ENCODE measurements at places on chromosomes 4 and X.

DNA sequence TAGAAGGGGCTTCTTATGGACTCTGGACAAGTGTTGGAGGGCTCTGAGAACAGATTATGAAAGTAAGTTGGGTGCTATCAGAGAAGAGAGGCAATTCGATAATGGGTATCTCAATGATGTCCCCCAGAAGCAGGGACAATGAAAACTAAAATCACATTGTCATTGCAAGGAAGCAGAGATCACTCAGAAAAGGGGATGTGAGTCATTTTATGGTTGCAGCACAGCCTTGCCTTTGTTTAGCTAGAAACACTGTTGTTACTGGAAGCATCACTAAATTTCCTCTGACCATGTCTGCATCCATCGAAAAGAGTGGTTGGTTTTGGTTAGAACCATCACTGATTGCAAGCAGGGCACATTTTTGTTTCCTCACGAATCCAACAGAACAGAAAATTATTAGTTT, 246.8 kb upstream of the NWD2 start:
- DNase-seq = no peak
- no peak overlapping the region for H3K27ac ChIP-seq
- no peak overlapping the region for H3K4me3 ChIP-seq
- H3K36me3 ChIP-seq = no peaks in the 10 kb centered on the region
- H3K27me3 ChIP-seq = no peaks in the 10 kb centered on the region

DNA sequence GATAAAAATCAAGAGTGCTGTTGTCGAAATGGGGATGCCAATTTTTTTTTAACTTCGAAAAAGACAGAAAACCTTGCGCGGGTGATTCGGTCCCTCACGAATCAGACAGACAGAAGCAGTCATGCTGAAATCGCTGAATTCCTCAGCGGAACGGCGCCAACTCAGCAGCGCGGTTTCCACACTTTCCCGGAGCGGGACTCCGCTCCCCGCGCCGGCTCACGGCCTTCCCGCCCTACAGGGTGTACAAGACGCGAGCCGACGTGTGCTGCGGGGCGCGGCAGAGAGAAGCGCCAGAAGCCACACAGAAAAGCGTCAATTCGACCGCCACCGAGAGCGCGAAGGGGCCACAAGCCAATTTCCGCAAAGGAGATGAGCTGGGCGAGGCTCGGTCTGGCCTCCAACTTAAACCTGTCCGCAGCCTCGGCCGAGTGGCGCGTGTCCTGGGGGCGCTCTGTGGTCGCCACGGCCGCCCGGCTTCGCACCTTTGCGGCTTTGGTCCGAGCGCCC, 1.3 kb downstream of the NEXMIF start:
- H3K27me3 ChIP-seq = peaks cover 12% of the 10 kb centered on the region
- H3K4me3 ChIP-seq = peak overlapping the region; percentile 95
- peaks cover 2% of the 10 kb centered on the region for H3K4me1 ChIP-seq
- H3K36me3 ChIP-seq = no peaks in the 10 kb centered on the region
- peak overlapping the region; percentile 80 for H3K27ac ChIP-seq
- peak; percentile 40 for DNase-seq

GRCh38 chr4:108377021-108377420, 208.3 kb upstream of the LEF1 start:
- DNase-seq = no peak
- no peak overlapping the region for H3K4me3 ChIP-seq
- peaks cover 16% of the 10 kb centered on the region for H3K4me1 ChIP-seq
- peaks cover 14% of the 10 kb centered on the region for H3K27me3 ChIP-seq

DNA sequence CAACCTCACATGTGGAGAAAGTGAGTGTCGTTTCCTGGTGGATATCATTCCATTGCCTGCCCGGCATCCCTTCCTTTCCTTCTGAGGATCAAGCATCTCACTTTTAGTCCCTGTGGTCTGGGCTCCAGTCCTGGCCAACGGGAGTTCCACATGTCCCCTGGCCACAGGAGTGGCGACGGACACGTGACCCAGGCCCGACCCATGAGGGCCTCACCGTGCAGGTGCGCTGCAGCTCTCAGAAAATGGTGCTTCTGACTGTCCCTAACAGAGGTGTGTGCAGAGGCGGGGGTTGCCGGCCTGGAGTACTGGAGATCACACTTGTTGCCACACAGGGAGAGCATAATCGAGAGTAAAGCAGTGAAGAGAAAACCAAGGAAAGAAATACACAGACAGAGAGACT, 476.9 kb upstream of the FRG1 start:
- no peaks in the 10 kb centered on the region for H3K27me3 ChIP-seq
- H3K4me1 ChIP-seq = no peaks in the 10 kb centered on the region
- no peak overlapping the region for H3K4me3 ChIP-seq
- H3K36me3 ChIP-seq = no peaks in the 10 kb centered on the region
- no peak for DNase-seq
- H3K27ac ChIP-seq = no peak overlapping the region

DNA sequence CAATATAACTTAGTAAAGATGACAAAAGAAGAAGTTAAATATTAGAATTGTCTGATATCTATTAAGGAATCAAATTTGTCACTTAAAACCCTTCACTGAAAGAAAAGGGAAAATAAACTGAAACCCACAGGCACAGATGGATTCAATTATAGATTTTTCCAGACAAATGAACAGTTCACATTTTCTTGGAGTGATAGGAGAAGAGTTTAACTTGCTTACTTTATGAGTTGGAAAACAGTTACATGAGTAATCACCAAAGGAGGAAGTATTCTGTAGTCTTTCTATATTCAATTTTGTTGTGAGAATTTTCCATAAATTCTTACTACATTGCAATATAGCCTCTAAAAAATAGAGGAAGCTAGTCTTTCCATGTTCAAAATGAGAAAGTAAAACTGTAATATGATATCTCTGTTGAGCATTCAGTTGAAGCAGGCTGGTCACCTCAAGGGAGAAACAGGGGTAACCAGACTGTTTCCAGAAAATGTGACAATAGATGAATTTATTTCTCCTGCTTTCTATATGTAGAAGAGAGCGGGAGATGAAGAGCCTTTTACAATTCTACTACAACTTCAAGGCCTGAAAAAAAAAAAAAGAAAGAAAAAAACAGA, 330.3 kb upstream of the EPHA5 start:
- DNase-seq = no peak
- no peak overlapping the region for H3K27ac ChIP-seq
- no peaks in the 10 kb centered on the region for H3K36me3 ChIP-seq
- H3K4me1 ChIP-seq = no peaks in the 10 kb centered on the region

DNA sequence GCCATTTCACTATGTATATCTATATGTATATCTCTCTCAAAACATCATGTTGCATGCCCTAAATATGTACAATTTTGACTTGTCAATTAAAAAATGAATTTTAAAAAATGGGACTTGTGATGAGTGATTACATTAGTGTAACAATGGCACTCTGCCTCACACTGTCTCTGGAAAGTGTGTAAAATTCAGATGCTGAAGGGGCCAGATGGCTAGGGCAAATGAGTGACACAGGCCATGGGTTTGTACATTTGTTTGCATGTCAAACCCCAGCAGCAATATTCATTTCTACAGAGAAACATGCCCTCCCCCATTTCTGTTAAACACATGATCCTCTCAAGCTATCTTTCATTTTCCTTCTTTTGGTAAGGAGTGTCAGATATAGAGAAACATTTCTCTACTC, 8.1 kb downstream of the SCARB2 start:
- H3K4me3 ChIP-seq = no peak overlapping the region
- H3K36me3 ChIP-seq = no peaks in the 10 kb centered on the region
- no peak for DNase-seq
- no peak overlapping the region for H3K27ac ChIP-seq
- H3K27me3 ChIP-seq = no peaks in the 10 kb centered on the region
- peaks cover 11% of the 10 kb centered on the region for H3K4me1 ChIP-seq

- H3K27ac ChIP-seq = peak overlapping the region; percentile 51
- DNase-seq = no peak
- H3K27me3 ChIP-seq = no peaks in the 10 kb centered on the region
- H3K36me3 ChIP-seq = peaks cover 1% of the 10 kb centered on the region
- peak overlapping the region; percentile 52 for H3K4me3 ChIP-seq
- H3K4me1 ChIP-seq = peaks cover 12% of the 10 kb centered on the region
Observed at GRCh38 chrX:20382518-20383297, 116.0 kb upstream of the RPS6KA3 start.

GRCh38 chrX:115226929-115227328, 7.0 kb downstream of the LRCH2 start:
- no peaks in the 10 kb centered on the region for H3K27me3 ChIP-seq
- DNase-seq = no peak
- no peaks in the 10 kb centered on the region for H3K4me1 ChIP-seq
- H3K4me3 ChIP-seq = no peak overlapping the region

DNA sequence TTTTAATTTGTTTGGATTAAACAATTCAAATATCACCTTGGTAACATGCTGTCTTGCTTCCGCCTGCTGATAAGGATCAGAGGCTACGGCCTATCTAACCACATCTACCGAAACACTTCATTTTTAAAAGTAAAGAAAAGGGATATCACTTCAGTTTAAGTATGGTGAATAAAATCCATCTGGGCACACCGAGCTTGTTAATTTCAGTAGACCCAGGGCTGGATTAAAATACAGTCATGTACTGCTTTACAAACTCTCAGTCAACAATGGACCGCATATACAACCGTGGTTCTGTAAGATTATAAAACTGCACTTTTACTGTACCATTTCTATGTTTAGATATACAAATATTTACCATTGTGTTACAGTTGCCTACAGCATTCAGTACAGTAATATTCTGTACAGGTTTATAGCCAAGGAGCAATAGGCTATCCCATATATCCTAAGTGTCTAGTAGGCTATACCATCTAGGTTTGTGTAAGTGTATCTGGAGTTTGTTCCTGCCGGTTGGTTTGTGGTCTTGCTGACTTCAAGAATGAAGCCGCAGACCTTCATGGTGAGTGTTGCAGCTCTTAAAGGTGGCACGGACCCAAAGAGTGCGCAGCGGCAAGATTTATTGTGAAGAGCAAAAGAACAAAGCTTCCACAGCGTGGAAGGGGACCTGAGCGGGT, 40.0 kb downstream of the SEPTIN11 start:
- H3K4me1 ChIP-seq = peaks cover 57% of the 10 kb centered on the region
- no peaks in the 10 kb centered on the region for H3K27me3 ChIP-seq

DNA sequence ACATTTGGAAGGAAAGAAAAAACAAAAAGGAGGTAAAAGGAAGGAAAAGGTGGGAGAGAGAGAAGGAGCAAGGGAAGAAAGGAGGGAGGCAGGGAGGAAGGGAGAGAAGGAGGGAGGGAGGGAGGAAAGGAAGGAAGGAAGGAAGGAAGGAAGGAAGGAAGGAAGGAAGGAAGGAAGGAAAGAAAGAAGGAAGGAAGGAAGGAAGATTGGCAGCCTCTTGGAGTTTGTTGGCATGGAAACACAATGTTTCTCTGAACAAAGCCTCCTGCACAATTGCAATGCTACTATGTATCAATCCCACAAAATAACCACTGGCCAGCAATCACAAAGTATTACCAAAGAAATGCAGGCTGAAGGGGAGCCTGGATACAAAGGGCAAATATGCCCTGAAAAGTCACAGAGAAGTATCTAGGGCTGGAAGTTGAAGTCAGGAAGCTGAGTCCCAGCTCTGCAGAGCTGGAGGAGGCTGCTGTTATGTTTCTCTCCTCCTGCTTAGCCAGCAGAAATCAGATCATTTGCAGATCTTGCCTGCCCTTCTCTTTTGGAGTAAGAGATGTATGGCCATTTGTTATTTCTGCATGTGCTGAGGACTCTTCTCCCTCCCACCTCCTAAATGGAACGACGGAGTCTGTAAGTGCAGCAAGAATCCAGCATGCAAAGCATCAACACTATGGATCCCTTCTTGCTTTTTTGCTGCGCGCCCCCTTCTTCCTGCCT, 195.9 kb upstream of the LDB2 start:
- H3K27me3 ChIP-seq = peaks cover 2% of the 10 kb centered on the region
- no peaks in the 10 kb centered on the region for H3K36me3 ChIP-seq
- H3K4me3 ChIP-seq = no peak overlapping the region
- no peak overlapping the region for H3K27ac ChIP-seq
- DNase-seq = no peak

DNA sequence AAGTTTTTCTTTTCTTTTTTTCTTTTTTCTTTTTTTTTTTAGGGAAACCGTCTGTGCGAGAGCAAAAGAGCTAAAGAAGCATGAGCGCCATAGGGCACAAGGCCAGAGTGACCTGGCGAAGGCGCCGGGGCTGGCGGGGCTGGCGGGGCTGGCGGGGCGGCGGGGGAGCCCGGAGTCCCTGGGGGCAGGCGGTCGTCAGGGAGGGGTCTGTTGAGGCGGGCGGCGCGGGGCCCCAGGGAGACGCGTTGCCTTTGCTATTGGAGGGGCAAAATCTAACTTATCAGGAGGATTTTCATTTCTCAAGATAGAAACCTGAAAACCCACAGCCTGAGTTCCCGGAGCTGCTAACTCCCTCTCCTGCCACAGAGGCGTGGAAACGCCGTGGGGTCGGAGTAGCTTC, 135.6 kb upstream of the SMAD1 start:
- H3K27me3 ChIP-seq = peaks cover 3% of the 10 kb centered on the region
- no peak overlapping the region for H3K4me3 ChIP-seq
- no peaks in the 10 kb centered on the region for H3K36me3 ChIP-seq
- no peak for DNase-seq
- H3K27ac ChIP-seq = no peak overlapping the region
- no peaks in the 10 kb centered on the region for H3K4me1 ChIP-seq

DNA sequence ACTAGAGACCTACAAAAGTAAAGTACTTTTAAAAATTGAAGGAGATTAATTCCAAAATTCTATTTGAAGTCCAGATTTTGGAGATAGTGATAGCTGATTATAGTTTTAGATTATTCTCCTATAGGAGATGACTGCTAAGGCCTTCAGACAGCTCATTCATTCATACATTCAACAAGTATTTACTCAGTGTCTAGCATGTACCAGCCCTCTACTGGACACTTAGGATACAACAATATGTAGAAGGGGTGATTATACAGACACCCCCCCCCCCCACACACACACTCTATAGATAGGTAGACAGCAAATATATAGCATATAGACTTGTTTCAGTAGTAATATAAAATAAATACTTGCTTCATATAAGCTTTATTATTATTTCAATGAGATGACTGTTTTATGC, 60.4 kb upstream of the TAF9B start:
- H3K36me3 ChIP-seq = no peaks in the 10 kb centered on the region
- no peaks in the 10 kb centered on the region for H3K27me3 ChIP-seq
- H3K27ac ChIP-seq = no peak overlapping the region
- DNase-seq = no peak

- no peak for DNase-seq
- H3K27ac ChIP-seq = no peak overlapping the region
- no peaks in the 10 kb centered on the region for H3K27me3 ChIP-seq
- no peaks in the 10 kb centered on the region for H3K4me1 ChIP-seq
- no peaks in the 10 kb centered on the region for H3K36me3 ChIP-seq
Observed at GRCh38 chr4:27398631-27399310, 538.1 kb downstream of the STIM2 start.

DNA sequence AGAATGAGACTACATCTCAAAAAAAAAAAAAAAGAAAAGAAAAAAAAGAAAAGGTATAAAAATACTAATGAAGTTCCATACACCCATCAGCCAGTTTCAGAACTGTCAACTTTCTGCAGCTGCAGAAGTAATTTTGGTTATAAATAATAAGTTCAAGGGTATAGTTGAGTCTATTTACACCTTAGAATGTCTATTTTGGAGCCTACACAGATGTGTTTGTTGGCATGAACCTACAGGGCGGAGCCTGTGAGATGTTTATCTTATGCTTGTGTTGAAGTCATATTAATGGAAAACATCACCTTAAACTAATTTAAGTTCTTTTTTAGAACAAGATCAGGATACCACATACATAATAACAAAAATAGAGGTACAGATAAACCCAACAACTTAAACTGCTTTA, 85.8 kb downstream of the RAPGEF2 start:
- no peaks in the 10 kb centered on the region for H3K27me3 ChIP-seq
- no peak overlapping the region for H3K4me3 ChIP-seq

Measured in activated naive CD8-positive, alpha-beta T cell treated with anti-CD3 and anti-CD28 coated beads, Interleukin-2, amount 10 ng/mL, durations not matched to agents 7 days and 5 days (primary cell).